Activated T-helper 1 cell treated with anti-CD3 and anti-CD28 coated beads, Interleukin-12 subunit alpha, Interleukin-12 subunit beta, Interleukin-2, Interleukin-4 antibody, amounts not matched to agents 30 ng/mL and 10 ng/mL and 1 ng/mL, durations not matched to agents 14 hours and 24 hours and 36 hours (primary cell): ENCODE measurements at places on chromosomes 5 and 9. TPM values are rescaled to one million over a fixed set of nuclear protein-coding genes. Genes with fewer than 3 reads are reported as not detected.

ENHO gene
- not detected in 2 replicates for total RNA-seq

EGFLAM gene
- not detected in 2 replicates for total RNA-seq

GRCh38 chr9:107943901-107944300, 454.3 kb upstream of the KLF4 start:
- no peak for DNase-seq

- DNase-seq: no peak
These were observed 54.4 kb downstream of the LRRTM2 start for GRCh38 chr5:138820695-138821094.

DNA sequence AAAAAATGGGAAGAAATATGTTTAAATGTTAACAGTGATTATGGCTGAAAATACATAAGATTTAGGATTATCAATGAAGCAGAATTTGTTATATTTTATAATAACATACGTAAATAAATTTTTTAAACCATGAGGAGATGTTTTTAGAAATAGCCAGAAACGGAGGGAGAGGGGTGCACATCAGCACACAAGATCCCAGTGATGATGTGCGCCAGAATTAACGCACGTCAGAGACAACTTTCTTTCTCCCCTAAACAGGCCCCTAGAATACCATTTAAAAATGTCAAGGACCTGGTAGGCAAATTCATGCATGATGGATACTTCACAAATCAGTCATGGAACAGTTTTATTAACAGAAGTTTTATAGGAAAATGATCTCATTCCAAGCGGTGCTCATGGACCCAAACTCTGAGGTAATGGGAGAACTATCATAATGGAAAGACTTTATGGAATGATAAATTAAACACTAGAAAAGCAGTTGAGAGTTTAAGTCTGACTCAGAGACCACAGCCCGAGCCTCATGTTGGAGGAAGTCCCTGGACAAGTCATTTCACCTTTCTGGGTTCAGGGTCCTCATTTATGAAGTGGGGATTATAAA, 258.9 kb upstream of the GAS1 start:
- no peak for DNase-seq

GRCh38 chr5:136374003-136374402, 8.7 kb upstream of the TRPC7 start:
- DNase-seq: no peak

- no peak for DNase-seq
These were observed 36.7 kb upstream of the TIFAB start for GRCh38 chr5:135488727-135489465.

GRCh38 chr5:171644536-171644935, 141.1 kb upstream of the SMIM23 start:
- no peak for DNase-seq

DNA sequence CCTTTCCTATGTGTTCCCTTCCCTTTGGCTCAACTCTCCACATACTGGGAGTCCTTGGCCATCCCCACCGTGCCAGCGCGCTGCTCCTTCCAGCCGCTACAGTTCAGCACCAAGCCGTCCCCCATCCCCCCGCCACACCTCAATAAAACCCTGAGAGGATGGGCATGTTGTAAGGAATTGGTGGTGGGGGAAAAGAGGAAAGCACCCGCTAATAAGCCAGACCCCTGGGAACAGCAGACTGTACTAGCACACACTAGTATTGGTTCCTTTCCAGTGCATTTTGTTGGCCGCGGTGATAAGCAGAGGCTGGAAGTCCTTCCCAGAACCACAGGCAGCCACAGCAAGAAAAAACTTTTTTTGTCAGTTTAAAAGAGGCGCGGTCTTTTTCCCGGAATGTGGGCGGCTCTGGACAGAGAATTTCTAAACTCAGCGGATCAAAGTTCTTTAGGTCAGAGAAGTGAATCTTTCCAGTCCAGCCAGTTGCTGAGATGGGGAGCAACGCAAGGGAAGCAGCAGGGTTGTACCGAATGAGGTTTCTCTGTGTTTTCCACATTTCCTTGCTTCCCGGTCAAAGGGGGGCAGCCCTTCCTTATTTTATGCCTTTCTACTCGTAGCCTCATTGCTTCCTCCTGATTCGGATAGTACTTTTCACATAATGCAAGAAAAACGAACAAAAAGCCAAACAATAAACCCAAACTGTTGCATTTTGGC, 2.1 kb downstream of the CHSY3 start:
- no peak for DNase-seq

DNA sequence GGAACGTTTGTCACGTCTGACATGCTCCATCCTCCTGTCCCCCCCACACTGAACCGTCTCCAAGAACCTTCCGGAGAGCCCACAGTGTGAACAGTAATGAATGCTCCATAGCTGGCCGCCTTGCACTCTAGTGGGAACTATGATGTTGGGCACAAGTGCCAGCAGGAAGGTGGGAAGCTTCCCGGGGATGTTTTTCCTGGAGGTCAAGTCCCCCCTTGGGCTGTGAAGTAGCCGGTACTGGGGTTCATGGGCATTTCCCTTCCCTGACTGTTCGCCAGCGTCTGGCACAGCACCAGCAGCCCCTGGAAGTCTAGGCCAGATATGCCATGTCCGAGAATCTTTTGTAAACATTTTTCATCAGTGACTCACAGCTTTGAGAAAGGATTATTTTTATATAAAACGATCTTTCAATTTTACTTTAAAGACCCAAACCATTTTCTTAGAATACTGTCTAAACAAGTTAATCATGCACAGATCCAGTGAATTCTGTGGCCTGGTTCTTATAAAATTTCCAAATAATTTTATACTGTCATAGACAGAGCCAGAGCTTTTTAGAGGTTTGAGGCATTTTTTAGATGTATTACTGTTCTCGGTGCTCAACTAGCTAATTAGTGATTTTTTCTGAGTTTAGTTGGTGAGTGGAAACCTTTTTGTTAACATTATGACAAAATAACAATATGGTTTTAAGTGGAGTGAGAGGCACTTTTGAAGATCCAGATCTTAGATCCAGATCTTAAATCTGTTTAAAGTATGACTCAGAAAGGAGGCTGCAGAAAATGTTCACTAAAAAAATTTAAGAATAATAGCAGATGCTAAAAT, 11.6 kb downstream of the ABL1 start:
- DNase-seq: no peak
